ENCODE measurements at places on chromosomes 5 and 9. TPM values are rescaled to one million over a fixed set of nuclear protein-coding genes. Genes with fewer than 3 reads are reported as not detected.

DNA sequence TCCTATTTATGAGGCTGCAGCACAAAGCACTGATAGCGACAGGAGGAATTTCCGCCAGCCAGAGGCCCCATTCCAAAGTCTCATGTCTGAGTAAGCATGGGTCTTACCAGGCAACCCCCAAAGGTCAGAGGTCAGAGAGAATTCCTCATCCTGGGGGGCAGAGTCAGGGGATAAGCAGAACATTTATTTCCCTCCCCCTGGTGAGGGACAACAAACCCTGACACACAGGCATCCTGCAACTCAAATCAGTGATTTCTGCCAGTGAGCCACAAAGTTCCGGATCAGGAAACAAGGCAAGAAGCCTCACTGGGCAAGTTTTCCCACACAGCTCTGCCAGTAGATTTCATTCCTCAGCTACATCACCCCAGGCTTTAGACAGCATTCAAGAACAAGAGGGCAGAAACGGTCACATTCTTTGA, 37.0 kb downstream of the ADAMTS12 start:
- DNase-seq, result no peak

Gene SPATA31E1
- not detected for total RNA-seq

DNA sequence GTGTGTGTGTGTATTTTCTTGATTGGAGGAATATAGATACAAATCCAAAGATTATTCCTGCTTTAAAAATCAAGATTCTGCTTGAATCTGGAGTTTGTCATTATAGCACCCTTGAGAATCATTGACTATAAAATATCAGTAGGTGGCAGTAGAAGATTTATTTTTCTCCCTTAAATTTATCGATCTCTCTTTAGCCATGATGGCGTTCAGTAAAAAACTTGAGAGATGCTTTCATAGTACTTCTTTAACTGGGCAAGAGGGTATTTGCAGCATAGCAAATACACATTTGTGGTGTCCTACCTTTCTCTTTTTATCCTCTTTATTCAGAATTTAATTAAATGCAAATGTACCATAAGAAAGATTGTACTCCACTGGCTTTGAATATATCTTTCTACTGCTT, 307.7 kb downstream of the ADGRV1 start:
- no peak for DNase-seq

DNA sequence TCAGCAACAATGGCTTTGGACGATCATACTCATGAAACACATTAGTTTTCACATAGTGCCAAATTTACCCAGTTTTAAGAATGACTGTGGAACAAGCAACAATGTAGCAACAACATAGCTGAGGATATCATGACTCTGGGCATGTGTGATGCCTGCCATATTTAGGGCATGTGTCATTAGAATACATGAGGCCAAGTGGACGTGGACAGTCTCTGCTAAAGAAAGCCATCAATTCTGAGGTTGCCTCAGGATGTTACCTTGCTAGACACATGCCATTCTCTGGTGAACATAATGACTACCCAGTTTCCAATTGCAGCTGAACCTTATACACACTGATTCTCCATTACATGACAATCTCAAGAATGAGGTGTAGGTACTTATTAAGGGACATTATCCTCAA, 103.3 kb upstream of the ADAMTS19 start:
- no peak for DNase-seq

Gene ADRA1B
- 12.0 TPM for total RNA-seq

All from left lobe of liver (tissue), 2 donors.